Fibroblast of the aortic adventitia (primary cell): ENCODE measurements at places on chromosomes 11 and 22. TPM values are rescaled to one million over a fixed set of nuclear protein-coding genes. Genes with fewer than 3 reads are reported as not detected.
A peak's percentile ranks its signal among the peaks of the same experiment; 100 is the strongest.

DNA sequence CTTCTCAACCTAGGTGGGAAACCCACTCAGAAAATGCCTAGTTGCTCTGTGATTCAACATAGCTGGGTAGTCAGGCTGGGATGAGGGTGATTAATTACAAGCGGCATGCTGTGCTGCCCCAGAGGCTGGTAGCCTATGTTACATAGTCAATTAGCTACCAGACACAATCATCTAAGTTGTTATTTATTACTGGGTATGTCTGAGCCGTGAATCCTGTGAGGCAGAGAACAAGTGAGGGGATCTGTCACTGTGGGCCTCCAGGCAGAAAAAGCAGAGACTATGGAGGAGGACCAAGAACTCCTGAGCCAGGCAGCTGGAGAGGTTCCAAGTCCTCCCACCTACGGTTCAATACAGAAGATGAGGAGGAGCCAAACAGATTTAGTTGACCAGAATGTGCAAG is 186.6 kb upstream of the BDNF start:
- DNase-seq = no peak

DNA sequence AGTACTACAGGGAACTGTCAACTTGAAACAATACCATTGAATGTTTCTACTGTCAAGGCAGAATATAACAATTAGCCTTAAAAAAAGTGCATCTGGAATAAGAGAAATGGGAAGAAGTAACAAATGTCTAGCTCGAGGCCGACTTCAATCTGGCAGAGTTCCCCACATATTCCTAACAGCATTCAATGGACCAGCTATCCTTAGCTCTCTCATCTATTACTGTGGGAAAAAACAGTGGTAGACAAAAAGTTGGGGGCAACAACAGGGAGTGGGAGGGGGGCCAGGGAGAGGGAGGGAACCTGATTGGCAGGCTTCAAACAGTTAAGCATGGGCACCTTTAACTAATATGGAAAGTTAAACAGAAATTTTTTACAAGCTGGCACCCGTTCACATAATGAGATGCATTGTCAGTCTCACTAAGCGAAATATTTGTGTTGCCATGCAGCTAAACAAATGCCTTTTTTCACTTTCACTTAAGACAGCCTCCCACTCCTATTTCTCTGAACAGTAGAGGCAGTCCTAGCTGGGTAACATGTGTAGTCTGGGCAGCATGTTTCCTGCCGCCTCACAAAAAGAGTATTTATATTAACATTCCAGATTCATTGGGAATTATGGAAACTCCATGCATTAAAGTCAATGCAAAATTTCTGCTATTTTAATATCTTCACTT is 62.2 kb upstream of the SOX6 start:
- DNase-seq = no peak

- DNase-seq = no peak
Observed at GRCh38 chr11:127804747-127805400, 782.5 kb downstream of the ETS1 start.

- DNase-seq = no peak
Observed at GRCh38 chr11:120642196-120642894, 130.8 kb downstream of the GRIK4 start.

DNA sequence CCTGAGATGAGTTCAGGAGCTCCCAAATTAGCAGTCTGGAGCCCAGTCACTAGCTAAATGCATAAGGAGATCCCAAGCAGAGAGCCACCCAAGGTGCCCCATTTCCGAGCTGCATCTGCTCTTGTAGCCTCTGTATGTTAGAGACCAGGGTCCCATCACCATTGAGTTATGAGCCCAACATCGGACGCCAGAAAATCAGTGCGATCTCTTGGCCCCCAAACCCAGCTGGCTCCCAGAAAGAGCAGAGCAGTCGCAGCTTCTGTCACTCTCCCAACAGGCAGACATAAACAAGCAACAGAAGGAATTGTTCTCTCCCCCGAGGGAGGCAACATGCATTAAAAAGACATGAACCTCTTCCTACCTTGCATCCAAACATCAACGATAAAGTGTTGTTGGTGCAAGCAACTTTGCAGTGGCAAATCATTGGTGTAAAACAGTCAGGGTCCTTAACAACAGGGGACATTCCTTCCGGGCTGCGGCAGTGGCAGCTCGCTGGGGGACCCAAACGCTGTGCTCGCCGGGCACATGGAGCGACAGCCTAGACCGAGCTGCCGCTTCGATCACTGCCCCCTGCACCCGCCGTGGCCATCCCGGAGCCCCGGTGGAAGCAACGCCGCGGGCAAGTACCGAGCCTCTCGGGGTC is 907.1 kb downstream of the DLG2 start:
- no peak for DNase-seq

GRCh38 chr11:86577644-86578636 is 94.5 kb downstream of the ME3 start:
- DNase-seq = peak; percentile 98

GRCh38 chr11:112453601-112454577 is 193.2 kb upstream of the PLET1 start:
- DNase-seq = peak; percentile 32

DNA sequence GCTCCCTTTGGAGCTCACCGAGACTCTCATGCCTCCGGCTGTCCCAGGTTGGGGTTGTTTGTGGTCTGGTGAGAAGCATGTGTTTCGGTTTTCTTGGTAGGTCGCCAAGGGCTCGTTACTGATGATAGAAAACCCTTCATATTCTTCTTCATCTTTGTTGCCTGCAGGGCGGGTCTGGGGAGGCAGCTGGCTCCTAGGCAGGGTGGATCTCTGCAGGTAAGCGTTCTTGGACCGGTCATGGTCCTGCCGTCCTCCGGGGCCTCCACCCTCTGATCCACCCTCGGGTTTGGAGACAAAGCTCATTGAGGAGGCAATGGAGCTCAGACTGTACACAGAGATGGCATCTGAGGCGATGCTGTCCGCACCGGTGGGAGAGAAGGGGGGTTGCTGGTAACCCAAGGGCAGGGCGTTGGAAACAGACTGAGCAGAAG is 64.3 kb upstream of the PITPNB start:
- no peak for DNase-seq

GRCh38 chr11:60263402-60263801 is 17.1 kb upstream of the MS4A4A start:
- DNase-seq = no peak

DNA sequence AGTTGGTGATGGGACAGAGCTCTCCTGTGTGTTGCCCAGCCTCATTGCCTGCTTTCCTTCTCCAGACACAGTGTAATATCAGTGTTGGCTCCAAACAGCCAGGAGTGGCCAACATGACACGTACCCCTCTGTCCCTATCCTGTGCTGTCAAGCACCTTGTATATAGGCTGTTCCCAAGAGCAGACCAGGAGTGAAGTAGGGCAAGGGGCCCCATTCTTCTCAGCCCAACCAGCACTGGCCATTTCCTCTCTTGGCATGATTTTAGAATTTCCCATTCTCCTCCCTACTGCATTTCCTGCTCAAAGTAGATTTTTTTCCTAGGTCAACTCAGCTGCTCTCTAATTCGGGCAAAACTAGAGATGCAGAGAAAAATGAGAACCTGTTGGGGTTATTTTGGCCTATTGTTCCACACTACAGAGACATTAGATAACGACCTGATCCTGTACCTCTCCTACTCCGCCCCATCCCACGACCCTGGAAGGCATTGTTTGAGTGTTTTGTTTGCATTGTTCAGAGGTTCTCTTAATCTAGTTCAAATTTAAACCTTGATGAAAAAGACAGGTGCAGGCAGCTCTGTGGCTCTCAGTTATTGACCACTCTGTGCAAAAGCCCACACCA is 95.6 kb downstream of the RASSF10 start:
- no peak for DNase-seq

- no peak for DNase-seq
Observed at GRCh38 chr11:62882788-62883501, 2.2 kb downstream of the SLC3A2 start.

DNA sequence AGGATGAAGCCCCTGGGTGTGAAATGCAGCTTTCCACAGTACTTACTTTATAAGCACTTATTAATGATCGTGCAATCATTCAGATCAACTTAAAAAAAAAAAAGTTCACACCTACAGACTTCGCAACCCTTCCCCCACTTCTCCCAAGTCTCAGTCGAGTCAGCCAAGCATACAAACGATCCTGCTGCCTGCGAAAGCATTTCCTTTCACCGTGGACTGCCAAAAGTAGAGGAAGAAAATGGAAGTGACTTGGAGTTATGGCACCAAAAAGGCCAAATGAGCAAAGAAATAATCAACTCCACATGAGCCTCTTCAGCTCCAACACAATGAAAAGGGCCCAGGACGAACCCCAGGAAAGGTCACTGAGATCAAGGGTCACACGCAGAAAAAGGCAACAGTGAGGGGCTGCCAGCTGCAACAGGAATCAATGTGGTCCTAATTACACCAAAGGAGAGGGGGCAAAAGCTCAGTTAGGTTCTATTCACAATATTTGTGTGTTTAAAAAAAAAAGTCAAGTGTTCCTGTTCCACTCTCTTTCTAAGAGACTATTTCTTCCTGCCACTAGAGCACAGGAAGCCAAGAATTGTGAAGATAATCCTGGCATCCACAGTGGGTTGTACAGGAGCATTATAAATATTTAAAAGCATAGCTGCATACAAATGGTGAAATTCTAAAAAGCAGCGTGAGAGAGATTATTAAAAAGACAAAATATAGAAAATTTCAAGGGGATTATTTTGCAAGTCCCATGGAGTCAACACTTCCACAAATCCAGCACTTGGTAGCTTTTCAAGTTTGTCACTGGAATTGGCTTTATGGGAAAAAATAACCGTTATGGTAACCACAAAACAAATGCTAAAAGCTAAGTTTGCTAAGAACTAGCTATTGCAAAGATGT is 28.4 kb downstream of the CDON start:
- DNase-seq = peak; percentile 37

DNA sequence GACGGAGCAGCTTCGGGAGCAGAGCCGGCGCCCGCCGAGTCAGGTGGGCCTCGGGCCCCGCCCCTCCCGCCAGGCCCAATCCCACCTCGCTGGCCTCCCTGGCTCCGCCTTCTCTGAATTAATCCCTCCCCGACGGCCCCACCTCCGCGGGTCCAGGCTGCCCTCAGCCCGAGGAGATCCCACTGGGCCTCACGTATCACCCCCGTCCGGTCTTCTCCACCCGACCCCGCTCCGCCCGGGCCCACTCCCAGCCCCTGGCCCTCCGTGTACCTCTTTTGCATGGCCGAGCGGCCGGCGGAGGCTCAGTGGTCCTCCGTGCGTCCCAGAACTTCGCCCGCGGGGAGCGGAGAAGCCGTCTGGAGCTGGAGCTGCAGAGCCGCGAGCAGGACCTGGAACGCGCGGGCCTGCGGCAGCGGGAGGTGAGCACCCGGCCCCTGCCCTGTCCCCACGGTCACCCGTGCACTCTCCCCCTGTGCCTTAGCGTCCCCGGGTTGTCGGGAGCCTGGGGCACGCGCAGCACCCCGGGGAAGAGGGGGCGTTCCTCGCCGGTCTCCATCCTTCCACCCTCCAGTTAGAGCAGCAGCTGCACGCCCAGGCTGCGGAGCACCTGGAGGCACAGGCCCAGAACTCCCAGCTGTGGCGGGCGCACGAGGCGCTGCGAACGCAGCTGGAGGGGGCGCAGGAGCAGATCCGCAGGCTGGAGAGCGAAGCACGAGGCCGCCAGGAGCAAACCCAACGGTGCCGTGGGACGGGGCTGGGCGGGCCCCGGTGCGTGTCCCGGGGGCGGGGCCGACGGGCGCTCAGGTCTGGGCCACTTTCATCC is 2.2 kb upstream of the CD151 start:
- DNase-seq = peak; percentile 40

DNA sequence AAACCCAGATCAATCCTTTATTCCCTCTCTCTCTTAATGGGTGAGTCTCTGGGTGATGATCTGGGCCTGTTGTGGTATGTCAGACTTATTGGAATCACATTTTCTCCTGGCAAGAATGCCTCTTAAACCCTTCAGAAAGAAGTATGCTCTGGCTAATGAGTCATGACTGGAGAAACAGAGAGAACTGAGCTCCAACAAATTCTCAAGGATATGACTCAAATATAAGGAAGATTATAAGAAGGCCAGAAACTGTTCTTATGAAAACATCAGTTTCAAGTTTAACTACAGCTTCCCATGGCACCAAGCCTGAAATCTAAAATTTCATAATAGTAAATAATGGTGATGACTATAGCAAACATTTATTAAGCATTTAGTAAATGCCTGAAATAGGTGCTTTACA is 83.9 kb downstream of the OR5AK2 start:
- peak; percentile 99 for DNase-seq

DNA sequence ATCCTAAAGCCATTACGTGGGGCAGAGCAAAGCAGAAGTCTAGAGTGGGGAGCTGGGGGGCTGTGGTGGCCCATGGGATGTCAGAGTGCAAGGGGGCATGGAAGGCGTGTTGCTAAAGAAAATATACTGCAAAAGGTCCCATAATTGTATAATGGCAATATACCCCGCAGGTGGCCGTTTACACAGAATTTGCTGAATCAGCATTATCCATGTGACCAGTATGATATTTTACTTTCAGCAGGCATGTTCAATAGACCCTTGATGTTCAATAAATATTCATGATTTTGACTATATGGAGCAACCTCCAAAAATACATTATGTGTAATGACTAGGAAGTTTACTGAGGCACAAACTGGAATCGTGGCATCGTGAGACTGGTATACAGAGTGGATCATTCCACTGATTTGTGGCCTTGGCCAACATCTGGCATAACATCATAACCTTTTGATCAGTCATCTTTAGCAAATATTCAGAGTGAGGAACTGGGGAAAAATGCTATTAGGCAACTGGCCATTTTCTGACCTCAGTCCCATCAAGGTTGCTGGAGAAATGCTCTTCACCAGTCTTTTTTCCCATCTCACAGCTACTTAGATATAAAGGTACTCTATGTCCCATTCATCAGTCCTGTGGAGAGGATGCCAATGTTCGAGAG is 29.3 kb upstream of the PPP2R1B start:
- DNase-seq = peak; percentile 37

DNA sequence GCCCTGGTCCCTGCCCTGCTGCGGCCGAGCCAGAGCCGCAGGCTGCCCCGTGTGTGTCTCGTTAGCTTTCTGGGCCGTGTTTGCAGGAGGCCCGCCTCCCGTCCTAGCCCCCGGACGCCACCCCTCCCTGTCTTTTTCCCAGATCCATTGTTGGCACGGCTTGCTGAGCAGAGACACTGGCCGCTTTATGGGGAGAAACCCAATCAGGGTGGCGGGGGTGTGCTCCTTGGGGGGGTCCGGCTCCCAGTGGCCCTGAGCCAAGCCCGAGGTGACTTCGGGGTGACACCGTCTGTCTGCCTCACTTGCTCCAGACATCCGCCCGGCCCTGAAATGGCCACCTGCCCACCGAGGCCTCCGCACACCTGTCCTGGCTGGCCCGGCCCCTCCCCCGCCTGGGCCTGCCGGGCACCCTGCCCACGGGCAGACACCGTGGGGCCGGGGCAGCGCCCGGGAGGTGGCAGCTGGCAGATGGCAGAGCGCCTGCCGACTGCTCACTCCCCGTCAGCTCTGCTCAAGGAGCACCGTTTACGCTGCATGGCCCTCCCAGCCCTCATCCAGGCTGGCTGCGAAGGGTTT is 43.1 kb upstream of the PPARA start:
- no peak for DNase-seq

The IFITM10 gene
- 2.2 and 5.9 TPM in 2 replicates for total RNA-seq

The ZNF215 gene
- total RNA-seq = 1.2 and 3.5 TPM in 2 replicates

The OR52I1 gene
- not detected in 2 replicates for total RNA-seq
